Spinal cord (tissue), 10 donors: ENCODE measurements at places on chromosomes 3 and 15. TPM values are rescaled to one million over a fixed set of nuclear protein-coding genes. Genes with fewer than 3 reads are reported as not detected.

GRCh38 chr3:33131331-33132018 is 17.7 kb downstream of the CRTAP start:
- H3K4me1 ChIP-seq: no peaks in the 10 kb centered on the region
- peak; percentile 93 for DNase-seq

GRCh38 chr3:151265166-151265565 is 13.2 kb downstream of the P2RY14 start:
- H3K4me3 ChIP-seq: no peak overlapping the region
- H3K27me3 ChIP-seq: no peaks in the 10 kb centered on the region
- H3K27ac ChIP-seq: no peak overlapping the region
- H3K36me3 ChIP-seq: no peaks in the 10 kb centered on the region
- peaks cover 12% of the 10 kb centered on the region for H3K4me1 ChIP-seq
- DNase-seq: no peak

DNA sequence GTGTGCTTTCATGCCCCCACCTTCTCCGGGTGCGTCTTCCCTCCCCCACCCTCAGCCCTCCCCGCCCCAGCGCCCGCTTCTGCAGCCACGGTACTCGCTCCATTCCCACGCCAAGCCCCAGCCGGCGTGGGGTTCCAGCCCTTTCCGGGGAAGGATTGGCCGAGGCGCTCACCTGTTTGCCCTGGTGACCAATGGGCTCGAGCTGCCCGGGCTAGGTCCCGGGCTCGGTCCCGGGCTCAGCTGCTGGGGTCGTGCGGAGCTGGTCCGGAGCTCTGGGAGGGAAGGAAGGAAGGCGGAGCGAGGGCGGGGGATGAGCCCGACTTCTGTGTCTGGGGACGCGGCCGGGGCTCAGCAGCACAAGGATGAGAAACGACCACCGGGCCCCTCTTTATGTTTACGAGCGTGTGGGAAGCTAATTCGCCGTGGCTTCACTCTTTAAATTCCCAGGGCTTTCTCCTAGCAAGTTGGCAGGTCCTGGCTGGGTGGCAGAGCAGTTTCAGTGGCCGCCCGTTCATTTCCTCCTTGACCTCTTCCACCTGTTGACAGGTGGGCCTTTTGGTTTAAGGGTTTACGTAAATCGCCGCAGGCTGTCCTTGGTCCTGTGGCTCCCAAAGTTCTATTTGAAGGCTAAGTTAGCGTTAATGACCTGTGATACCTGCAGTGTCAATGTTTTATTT is at the start of gene IGSF10:
TSS of gene IGSF10 (minus strand) at position 288 of the 677 bp plus-strand sequence. CDS start 2,352 bp downstream, outside the sequence.
- H3K4me3 ChIP-seq: peak within 1 kb of the TSS; percentile 51
- H3K27me3 ChIP-seq: peaks cover 3% of the 10 kb centered on the region
- peaks cover 6% of the 10 kb centered on the region for H3K4me1 ChIP-seq
- DNase-seq: no peak
- H3K36me3 ChIP-seq: no peaks in the 10 kb centered on the region

DNA sequence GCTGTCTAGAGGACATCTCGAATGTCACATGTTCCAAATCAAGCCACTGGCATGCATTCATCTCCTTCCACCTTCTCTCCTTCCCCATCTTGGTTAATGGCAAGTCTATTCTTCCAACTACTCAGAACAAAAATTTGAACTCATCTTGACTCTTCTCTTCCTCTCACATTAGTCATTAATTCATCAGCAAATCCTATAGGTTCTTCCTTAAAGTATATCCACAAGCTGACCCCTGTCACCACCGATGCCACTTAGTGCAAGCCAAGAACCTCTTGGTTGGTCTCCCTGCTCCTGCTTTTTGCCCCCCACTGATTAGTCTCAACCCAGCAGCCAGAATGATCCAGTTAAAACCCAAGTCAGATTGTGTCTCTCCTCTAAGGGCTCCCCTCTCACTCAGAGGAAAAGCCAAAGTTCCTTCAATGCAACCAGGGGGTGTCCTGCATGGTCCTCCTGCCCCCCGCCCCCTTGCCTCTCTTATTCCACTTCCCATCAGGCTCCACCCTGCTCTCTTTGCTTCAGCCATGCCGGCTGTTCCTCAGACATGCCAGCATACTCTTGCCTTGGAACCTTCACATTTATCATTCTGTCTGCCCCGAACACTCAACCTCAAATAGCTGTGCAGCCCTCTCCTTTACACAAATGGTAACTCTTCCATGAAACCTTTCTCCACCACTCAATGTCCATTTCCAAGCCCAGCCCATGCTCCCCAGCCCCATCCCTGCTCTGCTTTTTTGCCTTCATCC is 1.0 kb upstream of the GALNT15 start:
- peaks cover 35% of the 10 kb centered on the region for H3K4me1 ChIP-seq
- DNase-seq: no peak
- no peaks in the 10 kb centered on the region for H3K36me3 ChIP-seq

GRCh38 chr3:28301688-28302087 is 46.8 kb upstream of the ZCWPW2 start:
- H3K36me3 ChIP-seq: no peaks in the 10 kb centered on the region
- H3K4me1 ChIP-seq: no peaks in the 10 kb centered on the region
- H3K27ac ChIP-seq: no peak overlapping the region

DNA sequence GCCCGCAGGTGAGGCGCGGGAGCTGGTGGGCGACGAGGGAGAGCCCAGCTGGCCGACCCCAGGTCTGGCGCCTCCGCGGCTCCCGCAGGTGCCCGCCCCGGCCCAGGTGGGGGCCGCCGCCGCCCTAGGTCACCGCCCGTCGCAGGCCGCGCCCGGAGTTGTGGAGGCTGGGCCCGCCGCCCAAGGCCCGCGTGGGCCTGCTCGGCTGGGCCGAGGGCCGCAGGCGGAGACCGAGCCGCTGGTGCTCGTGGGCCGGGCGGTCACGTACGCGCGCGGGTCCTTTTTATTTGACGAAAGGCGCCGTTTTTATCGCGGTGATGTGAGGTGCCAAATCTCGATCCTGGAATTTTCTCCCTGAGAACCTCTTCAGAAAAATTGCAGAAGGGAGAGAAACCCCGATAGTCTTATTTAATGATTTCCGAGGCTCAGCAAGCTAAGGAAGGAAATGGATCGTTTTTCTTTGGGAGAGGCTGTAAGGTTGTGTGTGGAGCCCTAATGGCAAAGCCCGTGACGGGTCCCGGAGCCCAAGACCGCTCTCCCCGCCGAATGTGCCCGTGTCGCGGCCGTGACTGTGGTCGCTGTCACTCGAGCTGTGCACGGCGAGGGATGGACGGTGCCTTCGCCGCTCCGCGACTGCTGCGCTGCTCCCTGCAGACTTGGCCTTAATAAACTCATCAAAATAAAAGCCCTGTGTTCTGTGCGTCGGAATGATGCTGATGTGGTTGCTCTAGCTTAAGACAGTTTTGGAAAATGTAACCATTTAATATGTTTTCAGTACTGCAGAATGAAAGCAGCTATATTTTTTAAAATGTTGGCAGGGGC is 612 bp downstream of the APPL1 start:
- H3K4me3 ChIP-seq: peak overlapping the region; percentile 88
- H3K27me3 ChIP-seq: no peaks in the 10 kb centered on the region

- peaks cover 3% of the 10 kb centered on the region for H3K27me3 ChIP-seq
- no peaks in the 10 kb centered on the region for H3K4me1 ChIP-seq
- H3K4me3 ChIP-seq: no peak overlapping the region
- DNase-seq: no peak
- no peaks in the 10 kb centered on the region for H3K36me3 ChIP-seq
These were observed 102.9 kb downstream of the SHQ1 start for GRCh38 chr3:72745146-72745999.

GRCh38 chr3:36729204-36730056 is 34.9 kb downstream of the DCLK3 start:
- H3K4me3 ChIP-seq: no peak overlapping the region
- H3K27me3 ChIP-seq: no peaks in the 10 kb centered on the region
- DNase-seq: peak; percentile 47

DNA sequence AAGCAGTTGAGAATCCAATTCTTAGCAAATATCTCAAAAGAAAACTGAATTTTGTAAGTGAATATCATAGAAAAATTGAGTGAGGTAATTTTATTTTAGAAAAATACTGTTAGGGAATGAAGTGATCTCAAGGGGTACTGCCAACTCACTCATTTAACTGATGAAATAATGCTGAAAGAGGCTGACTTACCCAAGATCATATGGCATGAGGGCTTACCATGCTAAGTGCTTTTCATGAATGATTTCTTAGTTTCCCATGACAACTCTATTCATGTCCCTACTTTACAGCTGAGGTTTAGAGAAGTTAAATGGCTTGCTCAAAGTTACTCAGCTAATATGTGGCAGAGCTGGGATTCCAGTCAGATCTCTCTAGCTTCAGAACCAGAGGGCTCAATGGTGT is 30.6 kb downstream of the CCDC14 start:
- no peak overlapping the region for H3K27ac ChIP-seq
- no peaks in the 10 kb centered on the region for H3K4me1 ChIP-seq
- no peak overlapping the region for H3K4me3 ChIP-seq
- DNase-seq: no peak

DNA sequence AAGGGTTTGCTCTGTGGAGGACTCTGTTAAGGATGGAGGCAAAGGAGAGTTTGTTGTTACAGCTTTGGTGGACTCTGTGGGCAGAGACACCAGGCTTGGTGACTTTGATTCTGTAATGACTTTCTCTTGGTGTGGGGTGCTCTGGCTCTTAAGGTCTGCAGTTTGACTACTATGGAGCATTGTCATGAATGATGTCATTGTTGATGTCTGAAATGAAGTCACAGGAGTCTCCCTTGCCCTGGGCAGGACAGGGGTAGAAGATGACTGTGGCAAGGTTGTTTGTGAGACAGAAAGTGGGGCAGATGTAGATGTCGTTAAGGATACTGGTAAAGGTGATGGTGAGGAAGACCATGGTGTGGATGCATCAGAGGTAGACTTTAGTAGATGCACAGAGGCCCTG is 42.7 kb downstream of the HEG1 start:
- H3K4me1 ChIP-seq: no peaks in the 10 kb centered on the region
- H3K36me3 ChIP-seq: peaks cover 20% of the 10 kb centered on the region
- no peak for DNase-seq
- H3K27ac ChIP-seq: no peak overlapping the region

CLSTN2 gene
- polyA plus RNA-seq: 24.6 TPM

THAP10 gene
- 12.5 TPM for polyA plus RNA-seq

PLAAT1 gene
- polyA plus RNA-seq: 10.5 TPM

SMCO1 gene
- 0.23 TPM for polyA plus RNA-seq

CHL1 gene
- polyA plus RNA-seq: 219 TPM

TRPM7 gene
- 22.7 TPM for polyA plus RNA-seq

GPR176 gene
- polyA plus RNA-seq: 29.7 TPM

LDHAL6B gene
- polyA plus RNA-seq: not detected

CPLX3 gene
- polyA plus RNA-seq: 0.57 TPM

AADAC gene
- not detected for polyA plus RNA-seq

AQP9 gene
- polyA plus RNA-seq: 0.30 TPM

MAP6D1 gene
- polyA plus RNA-seq: 29.1 TPM
